Hepatocyte (in vitro differentiated cells): ENCODE measurements at places on chromosomes 3 and 15. TPM values are rescaled to one million over a fixed set of nuclear protein-coding genes. Genes with fewer than 3 reads are reported as not detected.

DNA sequence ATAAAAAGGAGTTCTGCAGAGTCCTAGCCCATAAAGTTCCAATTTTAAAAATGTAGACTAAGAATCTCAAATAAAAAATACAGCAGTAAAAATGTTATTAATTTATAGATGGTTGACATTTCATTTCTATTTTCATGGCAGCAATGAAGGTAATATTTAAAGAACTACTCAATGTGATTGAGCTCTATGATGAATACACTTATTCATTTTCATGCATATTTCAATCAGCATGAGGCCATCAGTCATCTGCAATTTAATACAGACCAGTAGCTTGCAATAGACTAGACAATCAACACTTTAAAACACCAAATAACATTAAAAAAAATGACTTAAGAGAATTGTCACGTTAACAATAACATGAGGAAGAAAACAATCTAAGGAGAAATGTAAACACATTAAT is 1295.8 kb upstream of the ALCAM start:
- H3K27me3 ChIP-seq: no peaks in the 10 kb centered on the region
- no peak overlapping the region for H3K27ac ChIP-seq
- no peaks in the 10 kb centered on the region for H3K4me1 ChIP-seq
- no peak overlapping the region for H3K4me3 ChIP-seq
- no peaks in the 10 kb centered on the region for H3K36me3 ChIP-seq

GRCh38 chr15:25543196-25543595 is 104.4 kb upstream of the UBE3A start:
- H3K4me3 ChIP-seq: no peak overlapping the region
- no peak overlapping the region for H3K27ac ChIP-seq
- H3K36me3 ChIP-seq: no peaks in the 10 kb centered on the region
- DNase-seq: peak; percentile 44
- H3K27me3 ChIP-seq: no peaks in the 10 kb centered on the region

- DNase-seq: no peak
- no peak overlapping the region for H3K4me3 ChIP-seq
- H3K4me1 ChIP-seq: no peaks in the 10 kb centered on the region
- peaks cover 2% of the 10 kb centered on the region for H3K27me3 ChIP-seq
- no peak overlapping the region for H3K27ac ChIP-seq
Observed at GRCh38 chr15:78715434-78715833, 74.4 kb upstream of the CHRNB4 start.

- no peak overlapping the region for H3K27ac ChIP-seq
- H3K36me3 ChIP-seq: no peaks in the 10 kb centered on the region
- H3K27me3 ChIP-seq: no peaks in the 10 kb centered on the region
- no peak for DNase-seq
Observed at GRCh38 chr15:77030928-77031375, 36.0 kb downstream of the PSTPIP1 start.

The GNL3 gene
- total RNA-seq: 84.8 and 93.3 TPM in 2 replicates

The STXBP5L gene
- 0.24 and 0.53 TPM in 2 replicates for total RNA-seq

The GHRL gene
- 12.4 and 14.0 TPM in 2 replicates for total RNA-seq
